ENCODE measurements at places on chromosomes 2 and 18.

DNA sequence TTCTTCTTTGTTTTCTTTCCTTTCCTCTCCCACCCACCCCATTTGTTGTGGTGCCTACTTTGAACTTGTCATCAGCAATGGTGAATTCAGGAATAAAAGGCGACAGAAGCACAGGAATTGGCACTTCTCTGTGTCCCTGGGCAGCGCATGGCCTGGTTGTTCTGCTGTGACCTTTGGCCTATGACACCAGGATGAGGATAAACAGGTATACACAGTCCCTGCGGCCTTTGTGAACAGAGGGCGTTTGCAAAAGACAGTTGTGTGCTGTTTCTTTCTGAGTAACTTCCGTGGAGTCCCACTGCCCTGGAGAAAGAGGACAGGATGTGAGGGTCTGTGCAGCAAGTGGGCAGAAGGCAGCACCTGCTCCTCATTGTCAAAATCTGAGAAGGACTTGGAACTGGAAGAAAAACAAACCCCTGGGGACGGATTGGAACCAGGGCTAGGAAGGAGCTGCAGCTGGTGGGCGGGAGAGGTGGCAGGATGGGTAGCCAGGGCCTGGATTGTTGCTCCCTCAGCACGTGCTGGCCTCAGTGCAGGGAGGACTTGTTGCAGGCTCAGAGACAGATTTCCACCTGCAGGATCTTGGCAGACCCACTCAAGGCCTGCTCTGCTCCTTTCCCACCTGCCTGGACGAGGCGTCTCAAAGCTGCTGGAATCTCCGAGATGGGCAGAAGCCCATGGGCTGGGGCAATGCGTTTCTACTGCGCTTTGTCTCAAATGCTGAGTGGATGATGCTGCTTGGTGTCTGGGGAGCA, 159.5 kb downstream of the ACKR3 start:
- DNase-seq = no peak

DNA sequence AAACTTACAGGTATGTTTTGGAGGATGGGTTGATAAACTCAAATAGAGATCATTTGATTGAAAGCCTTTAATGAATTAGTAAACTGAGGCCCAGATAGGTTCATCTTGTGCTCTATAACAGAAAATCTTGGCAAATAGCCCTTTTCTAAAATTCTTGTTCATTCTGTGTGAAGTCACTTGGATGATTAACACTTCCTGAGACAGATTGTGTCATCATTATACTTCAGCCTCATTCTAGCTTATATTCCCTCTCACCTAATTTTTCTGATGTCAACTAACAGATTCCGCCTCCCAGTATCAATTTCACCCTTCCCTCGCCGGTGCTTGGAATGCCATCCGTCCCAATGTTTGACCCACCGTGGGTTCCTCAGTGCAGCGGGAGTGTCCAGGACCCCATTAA, 84.2 kb upstream of the RPE start:
- DNase-seq = no peak

- no peak for DNase-seq
Observed at GRCh38 chr18:6624271-6624660, 105.2 kb upstream of the ARHGAP28 start.

GRCh38 chr2:99181624-99182000, 628 bp downstream of the MRPL30 start:
- DNase-seq = no peak

DNA sequence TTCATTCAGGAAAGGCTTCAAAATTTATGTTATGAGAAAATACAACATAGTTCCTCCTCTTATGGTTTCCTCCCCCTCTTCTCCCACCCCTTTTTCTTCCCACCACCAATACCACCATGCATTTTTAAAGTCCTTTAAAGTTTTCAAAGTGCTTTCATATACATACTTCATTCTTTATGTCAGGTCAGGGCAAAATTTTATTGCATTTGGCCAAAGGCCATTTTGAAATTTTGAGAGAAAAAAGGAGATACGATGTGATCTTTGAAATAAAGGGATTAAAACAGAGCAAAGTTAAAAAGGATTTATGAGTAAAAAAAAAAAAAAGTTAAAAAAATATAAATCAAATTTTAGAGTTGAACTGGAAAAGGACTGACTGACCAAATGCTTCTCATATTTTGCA, 792.5 kb upstream of the FANCL start:
- no peak for DNase-seq

- DNase-seq = no peak
Observed at GRCh38 chr2:232477751-232478510, 9.7 kb downstream of the ECEL1 start.

DNA sequence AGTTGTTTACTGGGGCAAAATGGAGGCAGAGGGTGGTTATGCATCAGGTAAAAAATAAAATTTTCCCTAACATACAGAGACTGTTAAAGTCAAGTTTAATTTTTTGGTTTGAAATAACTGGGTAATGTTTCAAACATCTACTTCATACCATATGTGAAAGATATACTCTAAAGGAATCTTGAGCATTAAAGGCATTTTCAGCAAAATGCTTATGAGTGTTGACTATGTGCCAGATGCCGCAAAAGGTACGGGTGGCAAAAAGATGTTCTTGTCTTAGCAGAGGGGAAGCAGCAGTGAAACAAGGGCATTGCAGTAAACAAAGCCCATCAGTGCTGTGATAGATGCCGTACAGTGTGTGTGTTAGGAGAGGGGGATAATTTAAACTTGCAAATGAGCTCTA, 263.1 kb upstream of the ID2 start:
- no peak for DNase-seq

- DNase-seq = no peak
Observed at GRCh38 chr2:3759331-3759730, 56.0 kb downstream of the DCDC2C start.

- DNase-seq = no peak
Observed at GRCh38 chr18:54094474-54094873, 130.0 kb downstream of the MBD2 start.

DNA sequence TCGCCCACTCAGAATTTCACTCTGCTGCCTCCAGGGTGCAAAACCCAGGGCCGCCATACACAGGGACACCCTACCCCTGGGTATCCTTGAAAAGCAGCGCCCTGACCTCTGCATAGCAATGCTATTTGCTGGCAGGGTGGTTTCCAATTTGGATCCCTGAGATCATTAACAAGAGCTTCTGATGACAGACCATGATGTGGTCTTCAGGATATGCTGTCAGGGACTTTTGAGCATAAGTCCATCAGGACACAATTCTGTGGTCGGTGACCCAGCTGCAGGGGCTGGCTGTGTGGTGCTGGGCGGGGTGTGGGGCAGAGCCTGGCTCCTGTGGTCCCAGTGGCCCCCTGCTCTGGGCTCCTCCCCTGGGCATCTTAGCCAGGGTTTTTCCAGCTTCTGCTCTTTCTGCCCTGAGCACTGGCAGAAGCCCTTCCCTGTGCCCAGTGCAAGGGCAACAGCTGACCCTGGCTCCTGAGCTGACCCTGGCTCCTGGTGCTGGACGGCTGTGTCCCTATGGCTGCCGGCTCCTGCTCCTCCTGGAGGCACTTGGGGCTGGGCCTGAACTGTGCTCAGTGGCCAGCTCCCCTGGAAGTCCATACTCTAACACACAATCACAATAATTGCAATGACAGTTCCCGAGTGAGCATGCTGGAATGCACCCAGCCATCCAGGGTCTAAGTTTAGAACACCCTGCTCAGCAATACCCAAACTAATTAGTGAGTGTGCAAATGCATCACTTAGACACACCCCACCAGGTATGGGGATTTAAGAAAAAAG, 271.5 kb downstream of the HDAC4 start:
- no peak for DNase-seq

All from central memory CD4-positive, alpha-beta T cell (primary cell).